Activated CD8-positive, alpha-beta memory T cell treated with anti-CD3 and anti-CD28 coated beads, Interleukin-2, amount 50 U/mL, for 4 hours (primary cell): ENCODE measurements at places on chromosomes 4 and X.

GRCh38 chrX:153491918-153492317 is 2.9 kb upstream of the BGN start:
- no peak for DNase-seq

GRCh38 chr4:152957437-152958171 is 21.5 kb downstream of the FHDC1 start:
- DNase-seq: no peak

GRCh38 chrX:104712515-104712914 is 146.5 kb downstream of the IL1RAPL2 start:
- DNase-seq: no peak

DNA sequence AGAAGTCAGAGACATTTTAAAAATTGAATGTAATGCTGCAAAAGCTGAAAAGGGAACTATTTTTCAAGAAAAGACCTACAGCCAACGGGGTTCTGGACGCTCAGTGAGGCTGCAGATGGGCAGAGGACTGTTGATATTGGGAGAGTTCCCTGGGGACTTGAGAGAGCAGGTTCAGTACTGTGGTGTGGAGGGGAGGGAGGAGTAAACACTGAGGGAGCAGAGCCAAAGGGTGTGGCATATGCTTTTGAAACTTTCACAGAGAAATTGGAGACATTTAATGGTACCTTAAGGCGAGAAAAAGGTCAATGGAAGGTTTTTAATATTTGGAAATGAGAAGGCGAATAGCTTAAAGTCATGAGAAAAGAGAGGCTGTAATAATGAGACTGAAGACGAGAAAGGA is 62.2 kb upstream of the GPM6A start:
- DNase-seq: no peak

DNA sequence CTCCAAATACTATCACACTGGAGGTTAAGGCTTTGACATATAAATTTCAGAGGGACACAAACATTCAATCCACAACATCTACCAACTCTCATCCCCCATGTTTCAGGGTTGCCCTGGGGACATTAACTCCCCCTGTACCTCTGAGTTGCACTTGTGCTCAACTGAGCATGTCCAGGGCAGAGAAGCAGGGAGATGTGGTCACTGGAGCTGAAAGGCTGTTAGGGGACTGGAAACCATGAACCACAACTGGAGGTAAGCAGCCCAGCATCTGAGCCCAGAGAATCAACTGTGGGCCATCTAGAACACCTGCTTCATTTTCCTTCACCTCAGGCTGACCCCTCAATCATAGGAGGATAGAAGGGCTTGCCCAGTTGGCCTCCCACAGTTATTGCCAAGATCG is 641.1 kb downstream of the MID1IP1 start:
- DNase-seq: no peak
